ENCODE measurements at places on chromosomes 6 and 20. TPM values are rescaled to one million over a fixed set of nuclear protein-coding genes. Genes with fewer than 3 reads are reported as not detected.

DNA sequence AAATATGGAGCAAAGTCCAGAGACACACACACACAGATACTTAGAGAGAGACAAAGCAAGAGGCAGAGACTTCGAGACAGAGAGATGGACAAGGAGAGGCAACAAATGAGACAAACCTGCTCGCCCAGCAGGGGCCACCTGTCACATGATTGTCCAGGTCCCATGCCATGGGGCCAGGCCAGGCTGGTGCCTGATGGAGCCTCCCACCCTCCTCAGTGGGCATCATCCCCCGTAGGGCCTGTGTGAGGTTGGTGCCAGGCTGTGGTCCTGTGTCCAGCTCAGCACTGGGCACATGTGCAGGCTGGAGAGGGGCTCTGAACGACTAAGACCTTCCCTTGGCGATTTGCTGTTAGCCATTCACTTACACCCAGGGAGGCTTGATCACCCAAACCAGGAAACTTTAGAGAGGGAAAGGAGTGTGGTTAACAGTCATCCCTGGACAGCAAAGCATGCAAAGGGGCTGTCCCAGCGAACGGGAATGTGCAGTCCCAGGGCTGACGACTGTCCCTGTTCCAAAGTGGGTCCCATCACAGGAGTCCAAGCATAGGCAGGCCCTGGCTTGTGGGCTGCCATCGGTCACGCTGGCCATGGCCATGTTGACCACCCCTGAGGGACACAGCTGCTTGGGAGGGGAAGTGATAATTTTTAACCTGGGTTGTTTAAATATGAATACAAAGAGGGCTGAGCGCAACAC, 38.4 kb upstream of the PHACTR3 start:
- H3K4me1 ChIP-seq, result no peaks in the 10 kb centered on the region
- H3K27me3 ChIP-seq, result no peaks in the 10 kb centered on the region
- H3K27ac ChIP-seq, result no peak overlapping the region

Gene BPIFB1
- total RNA-seq, result not detected

DNA sequence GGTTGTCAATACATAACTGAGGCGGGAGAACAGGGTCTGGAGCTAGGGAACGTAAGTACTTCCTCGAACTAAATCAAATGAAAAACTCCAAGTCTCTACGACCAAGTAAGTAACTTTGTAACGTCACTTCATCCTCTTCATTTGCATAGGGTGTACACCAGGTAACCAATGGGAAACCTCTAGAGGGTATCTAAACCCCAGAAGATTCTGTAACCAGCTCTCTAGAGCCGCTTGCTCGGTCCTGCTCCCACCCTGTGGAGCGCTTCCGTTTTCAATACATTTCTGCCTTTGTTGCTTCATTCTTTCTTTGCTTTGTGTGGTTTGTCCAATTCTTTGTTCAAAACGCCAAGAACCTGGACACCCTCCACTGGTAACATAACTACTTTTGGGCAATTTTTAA, 133.5 kb upstream of the TMEM170B start:
- DNase-seq, result no peak
- no peaks in the 10 kb centered on the region for H3K36me3 ChIP-seq

DNA sequence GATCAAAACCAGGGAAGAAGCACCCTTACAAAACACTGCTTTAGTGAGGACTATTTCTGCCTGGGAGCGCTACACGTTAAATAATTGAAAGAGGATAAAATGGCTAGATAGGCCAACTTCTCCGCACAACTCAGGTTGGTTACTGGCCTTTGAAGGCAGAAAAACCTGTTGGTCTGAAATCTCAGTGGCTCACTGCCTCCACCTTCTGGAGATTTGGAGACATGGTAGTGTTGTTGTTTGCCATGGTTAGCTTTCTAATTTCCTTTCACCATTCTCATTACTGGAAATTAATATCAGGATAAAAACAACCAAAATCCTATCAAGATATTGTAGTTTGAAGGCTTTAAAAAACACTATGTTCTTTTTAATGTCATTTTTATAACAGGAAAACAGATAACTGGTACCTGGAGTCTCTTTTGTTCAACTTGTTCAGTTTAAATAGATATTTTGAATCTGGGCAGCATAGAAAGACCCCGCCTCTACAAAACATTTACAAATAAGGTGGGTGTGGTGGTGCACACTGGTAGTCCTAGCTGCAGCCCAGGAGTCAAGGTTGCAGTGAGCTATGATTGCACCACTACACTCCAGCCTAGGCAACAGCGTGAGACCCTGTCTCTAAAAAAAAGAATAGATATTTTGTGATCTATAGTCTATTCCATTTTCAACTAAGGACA, 27.5 kb upstream of the BCLAF1 start:
- H3K4me3 ChIP-seq, result no peak overlapping the region
- H3K36me3 ChIP-seq, result no peaks in the 10 kb centered on the region
- no peak overlapping the region for H3K27ac ChIP-seq
- H3K4me1 ChIP-seq, result no peaks in the 10 kb centered on the region
- peak; percentile 77 for DNase-seq
- H3K27me3 ChIP-seq, result no peaks in the 10 kb centered on the region

DNA sequence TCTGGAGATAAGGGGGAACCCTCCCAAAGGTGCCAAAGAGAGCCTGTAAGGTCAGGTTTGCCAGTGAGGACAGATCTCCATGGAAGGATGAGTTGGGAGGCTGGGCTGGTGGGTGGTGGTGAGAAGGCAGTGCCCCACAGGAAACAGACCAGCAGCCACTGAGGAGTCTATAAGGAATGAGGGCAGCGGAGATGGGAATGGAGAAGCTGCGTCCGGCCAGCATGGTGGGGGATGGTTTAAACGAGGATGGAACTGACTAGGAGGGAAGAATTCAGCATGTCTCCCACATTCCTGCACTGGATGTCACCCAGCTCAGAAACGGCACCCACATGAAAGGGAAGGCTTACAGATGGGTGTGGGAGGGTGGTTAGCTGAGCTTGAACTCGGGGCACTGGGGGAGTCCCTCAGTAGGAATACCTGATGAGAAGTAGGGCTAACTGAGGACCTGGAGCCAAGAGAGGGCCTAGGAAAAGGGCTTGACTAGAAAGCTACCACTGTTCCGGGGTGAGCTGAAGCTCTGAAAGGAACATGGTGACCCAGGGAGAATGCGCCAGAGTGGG, 53.2 kb downstream of the FOXA2 start:
- no peak overlapping the region for H3K4me3 ChIP-seq
- no peaks in the 10 kb centered on the region for H3K27me3 ChIP-seq
- H3K36me3 ChIP-seq, result no peaks in the 10 kb centered on the region
- H3K27ac ChIP-seq, result no peak overlapping the region

Gene ACSS1
- total RNA-seq, result 38.4 TPM

DNA sequence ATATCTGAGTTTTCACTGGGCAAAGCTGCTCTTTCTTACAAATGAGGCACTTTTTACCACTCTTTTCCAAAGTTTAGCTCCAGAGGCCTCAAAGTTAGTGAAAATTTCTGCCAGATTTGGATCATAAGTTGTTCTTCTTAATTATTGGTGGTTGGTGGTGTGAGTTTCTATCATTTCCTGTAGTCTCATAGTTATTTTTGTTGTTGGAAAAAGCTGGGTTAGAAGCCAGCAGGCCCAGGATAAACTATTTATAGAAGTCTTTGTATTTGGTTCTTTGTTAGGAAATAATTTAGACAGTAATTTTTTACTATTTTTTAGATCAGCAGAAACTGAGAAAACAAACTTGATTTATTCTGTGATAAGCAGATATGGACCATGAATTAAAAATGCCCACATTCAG, 10.6 kb downstream of the PFDN4 start:
- no peaks in the 10 kb centered on the region for H3K36me3 ChIP-seq
- no peak for DNase-seq
- H3K4me3 ChIP-seq, result no peak overlapping the region
- no peak overlapping the region for H3K27ac ChIP-seq

DNA sequence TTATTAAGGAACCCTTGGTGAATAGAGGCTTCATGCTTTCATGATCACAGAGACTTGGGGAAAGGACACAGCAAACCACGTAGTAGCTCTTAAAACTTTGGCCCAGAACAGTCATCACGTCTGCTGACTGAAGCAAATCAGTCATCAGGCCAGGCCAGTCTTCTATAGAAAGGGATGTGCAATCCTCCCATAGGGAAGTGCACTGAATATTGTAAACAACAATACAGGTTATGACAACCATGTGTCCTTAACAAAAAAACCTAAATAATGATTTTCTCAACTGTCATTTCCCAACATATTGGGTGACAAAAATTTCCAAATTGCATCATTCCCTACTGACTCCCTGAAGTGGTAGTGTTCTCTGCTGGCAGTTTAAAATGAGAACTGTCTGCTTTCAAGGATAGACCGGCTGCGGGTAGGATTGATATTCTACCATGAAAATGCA, 388.2 kb upstream of the CITED2 start:
- H3K4me1 ChIP-seq, result no peaks in the 10 kb centered on the region
- H3K27me3 ChIP-seq, result no peaks in the 10 kb centered on the region
- no peak overlapping the region for H3K27ac ChIP-seq
- no peaks in the 10 kb centered on the region for H3K36me3 ChIP-seq

DNA sequence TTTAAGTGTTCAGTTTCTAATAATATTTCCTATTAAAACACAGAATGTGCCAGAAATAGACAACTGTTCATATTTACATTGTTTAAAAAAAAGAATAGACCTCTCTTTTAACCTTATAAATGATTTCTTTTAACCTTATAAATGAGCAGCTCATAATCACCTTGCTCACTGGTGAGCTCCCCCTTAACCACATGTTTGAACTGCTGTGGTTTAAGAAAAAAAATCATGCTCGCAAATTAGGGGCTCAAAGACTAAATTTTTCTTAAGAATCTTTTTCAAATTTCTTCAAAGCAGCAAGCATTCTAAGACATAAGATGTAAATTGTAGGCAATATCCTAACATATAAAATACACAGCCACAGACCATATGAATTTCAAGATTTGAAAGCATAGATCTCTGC, 32.8 kb downstream of the FAM8A1 start:
- H3K36me3 ChIP-seq, result peaks cover 17% of the 10 kb centered on the region
- no peak for DNase-seq
- H3K4me1 ChIP-seq, result peaks cover 18% of the 10 kb centered on the region
- H3K27me3 ChIP-seq, result no peaks in the 10 kb centered on the region

Gene PNLDC1
- total RNA-seq, result not detected

Gene TPBG
- total RNA-seq, result not detected

DNA sequence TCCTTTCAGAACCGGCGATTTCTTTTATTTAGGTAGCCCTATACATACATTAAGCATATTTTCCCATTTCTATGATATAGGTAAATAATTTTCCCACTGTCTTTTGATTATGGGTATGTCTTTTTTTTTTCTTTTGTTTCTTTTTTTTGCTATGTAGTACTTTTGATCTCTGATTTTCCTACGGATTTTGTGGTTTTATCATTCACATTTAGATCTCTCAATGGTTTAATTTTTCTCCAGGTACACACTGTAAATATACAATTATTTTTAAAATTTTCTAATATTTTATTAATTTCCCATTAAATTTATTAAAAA, 436 bp upstream of the ZNF337 start:
- no peak for DNase-seq
- peak overlapping the region; percentile 85 for H3K27ac ChIP-seq
- no peaks in the 10 kb centered on the region for H3K27me3 ChIP-seq
- no peaks in the 10 kb centered on the region for H3K36me3 ChIP-seq
- peaks cover 5% of the 10 kb centered on the region for H3K4me1 ChIP-seq
- H3K4me3 ChIP-seq, result peak overlapping the region; percentile 85

DNA sequence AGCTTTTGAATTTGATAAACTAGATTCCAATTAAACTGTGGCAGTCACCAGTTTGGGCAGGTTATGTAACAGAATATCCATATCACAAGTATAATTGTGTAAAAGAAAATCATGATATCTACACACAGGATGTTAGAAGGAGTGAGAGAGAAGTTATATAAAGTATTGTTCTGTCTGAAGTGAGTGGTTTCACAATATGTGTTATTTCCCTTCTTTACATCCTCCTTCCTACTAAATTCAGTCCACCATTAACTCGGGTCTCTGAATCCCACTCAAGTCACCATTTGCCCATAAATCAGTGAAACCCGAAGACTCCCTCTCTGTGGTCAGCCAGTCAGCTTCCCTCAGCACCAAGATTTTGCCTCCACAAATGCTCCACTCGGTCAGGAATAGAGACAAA, 796 bp downstream of the HLA-DQB1 start:
- H3K27ac ChIP-seq, result no peak overlapping the region
- DNase-seq, result no peak
- H3K27me3 ChIP-seq, result no peaks in the 10 kb centered on the region
- no peaks in the 10 kb centered on the region for H3K36me3 ChIP-seq
- H3K4me3 ChIP-seq, result peak overlapping the region; percentile 63
- peaks cover 11% of the 10 kb centered on the region for H3K4me1 ChIP-seq

GRCh38 chr20:52943185-52943841, 28.8 kb upstream of the TSHZ2 start:
- H3K4me1 ChIP-seq, result no peaks in the 10 kb centered on the region
- no peak overlapping the region for H3K4me3 ChIP-seq
- DNase-seq, result no peak
- no peak overlapping the region for H3K27ac ChIP-seq
- H3K36me3 ChIP-seq, result no peaks in the 10 kb centered on the region

DNA sequence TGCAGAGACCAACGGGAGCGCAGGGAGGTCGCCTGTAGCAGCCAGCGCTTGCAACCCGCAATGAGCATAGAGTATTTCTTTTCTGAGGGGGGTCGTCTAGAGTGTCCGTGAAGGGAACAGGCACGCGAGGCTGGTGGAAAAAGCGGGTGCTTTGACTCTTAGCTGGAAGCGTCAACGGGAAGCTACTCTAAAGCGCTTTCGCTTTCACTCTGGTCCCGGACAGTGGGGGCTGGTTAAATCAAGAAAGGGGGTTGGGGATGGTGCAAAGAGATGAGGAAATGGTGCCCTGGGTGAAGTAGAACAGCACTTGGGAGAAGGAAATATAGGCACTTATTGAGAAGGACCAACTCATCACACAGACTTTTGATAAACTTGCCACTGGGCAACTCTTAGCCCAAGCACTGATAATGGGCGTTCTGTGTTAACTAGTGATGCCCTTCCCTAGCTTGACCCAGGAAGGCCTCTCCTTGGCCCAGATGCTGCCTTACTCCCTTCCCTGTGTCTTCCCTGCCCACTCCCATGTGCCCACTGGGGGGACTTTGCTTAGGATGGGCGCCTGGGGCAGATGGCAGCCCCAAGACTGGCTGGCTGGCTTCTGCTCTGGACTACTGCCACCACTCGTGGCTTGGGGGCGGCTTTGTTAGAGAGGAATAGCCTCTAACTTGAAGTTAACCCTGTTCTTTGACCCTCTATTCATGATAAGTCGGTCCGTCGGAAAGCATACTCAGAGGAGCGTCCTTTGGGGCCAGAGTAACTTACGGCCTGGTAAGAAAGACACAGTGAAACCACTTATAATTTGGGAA, 585 bp downstream of the PSMB9 start:
- peak overlapping the region; percentile 100 for H3K27ac ChIP-seq
- H3K4me3 ChIP-seq, result peak overlapping the region; percentile 91
- H3K27me3 ChIP-seq, result no peaks in the 10 kb centered on the region
- H3K36me3 ChIP-seq, result peaks cover 20% of the 10 kb centered on the region
- H3K4me1 ChIP-seq, result peaks cover 51% of the 10 kb centered on the region
- peak; percentile 42 for DNase-seq

GRCh38 chr20:53971096-53971683, 99.2 kb downstream of the BCAS1 start:
- H3K36me3 ChIP-seq, result no peaks in the 10 kb centered on the region
- no peak overlapping the region for H3K27ac ChIP-seq
- H3K4me1 ChIP-seq, result no peaks in the 10 kb centered on the region
- no peaks in the 10 kb centered on the region for H3K27me3 ChIP-seq
- no peak for DNase-seq

- no peaks in the 10 kb centered on the region for H3K27me3 ChIP-seq
- no peak overlapping the region for H3K27ac ChIP-seq
- no peaks in the 10 kb centered on the region for H3K36me3 ChIP-seq
- H3K4me3 ChIP-seq, result no peak overlapping the region
Observed at GRCh38 chr6:124955108-124955856, 7.0 kb upstream of the RNF217 start.

Measured in naive thymus-derived CD4-positive, alpha-beta T cell (primary cell).